ENCODE measurements at places on chromosomes 3 and 15. TPM values are rescaled to one million over a fixed set of nuclear protein-coding genes. Genes with fewer than 3 reads are reported as not detected.
A peak's percentile ranks its signal among the peaks of the same experiment; 100 is the strongest.

Gene CLEC3B
- total RNA-seq = not detected

- DNase-seq = no peak
Observed at GRCh38 chr3:13567684-13568514, 19.0 kb downstream of the FBLN2 start.

DNA sequence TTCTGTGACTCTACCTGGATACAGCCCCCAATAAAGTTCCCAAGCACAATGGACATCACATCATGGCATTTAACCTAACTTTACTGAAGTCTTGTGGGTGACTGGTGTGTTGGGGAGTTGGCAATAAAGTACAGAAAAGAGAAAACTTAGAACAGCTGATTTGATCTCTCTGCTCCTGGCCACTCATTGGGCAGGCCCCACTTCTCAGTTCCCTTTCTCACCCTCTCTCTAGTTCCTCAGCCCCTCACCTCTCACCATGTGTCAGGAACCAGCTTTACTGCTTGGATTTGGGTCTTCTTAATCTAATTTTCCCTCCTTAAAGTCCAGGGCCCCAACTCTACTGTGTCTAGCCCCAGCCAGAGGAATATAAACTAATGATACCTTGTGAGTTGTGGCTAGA, 713 bp upstream of the MUC13 start:
- no peak for DNase-seq

DNA sequence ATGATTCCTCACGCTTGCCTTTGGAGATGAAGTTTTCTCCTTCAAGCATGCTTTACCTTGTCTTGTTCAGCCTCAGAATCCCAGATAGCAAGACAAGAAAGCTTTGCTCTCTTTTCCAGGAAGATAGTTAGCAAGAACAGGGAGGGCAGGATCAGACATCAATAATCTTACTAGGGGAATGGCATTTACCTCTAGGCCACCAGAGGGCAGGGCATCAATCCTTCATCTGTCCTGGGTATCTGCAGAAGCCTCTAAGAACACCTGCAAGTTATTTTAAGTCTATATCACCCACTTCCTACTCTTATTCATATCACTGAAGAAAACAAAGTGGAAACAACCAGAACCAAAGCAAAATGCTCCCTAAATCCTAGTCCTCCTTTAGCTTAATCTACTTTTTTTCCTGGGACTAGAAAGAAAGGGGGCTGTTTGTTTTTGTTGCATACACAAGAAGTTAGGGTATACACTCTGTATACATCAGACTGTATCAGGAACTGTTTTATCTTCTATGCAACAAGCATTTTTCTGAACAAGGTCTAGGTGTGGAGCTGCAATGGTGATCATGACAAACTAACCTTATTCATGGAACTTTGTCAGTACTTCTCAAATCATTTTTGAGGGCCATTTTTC, 862.5 kb downstream of the CADM2 start:
- peak; percentile 21 for DNase-seq

- DNase-seq = no peak
Observed at GRCh38 chr15:100772478-100772877, 107.2 kb upstream of the ALDH1A3 start.

Data from activated naive CD4-positive, alpha-beta T cell treated with anti-CD3 and anti-CD28 coated beads for 36 hours (primary cell).